ENCODE measurements at places on chromosomes 7 and 10.

- no peak for DNase-seq
Measured at GRCh38 chr7:18558503-18558902, 63.0 kb downstream of the HDAC9 start.

DNA sequence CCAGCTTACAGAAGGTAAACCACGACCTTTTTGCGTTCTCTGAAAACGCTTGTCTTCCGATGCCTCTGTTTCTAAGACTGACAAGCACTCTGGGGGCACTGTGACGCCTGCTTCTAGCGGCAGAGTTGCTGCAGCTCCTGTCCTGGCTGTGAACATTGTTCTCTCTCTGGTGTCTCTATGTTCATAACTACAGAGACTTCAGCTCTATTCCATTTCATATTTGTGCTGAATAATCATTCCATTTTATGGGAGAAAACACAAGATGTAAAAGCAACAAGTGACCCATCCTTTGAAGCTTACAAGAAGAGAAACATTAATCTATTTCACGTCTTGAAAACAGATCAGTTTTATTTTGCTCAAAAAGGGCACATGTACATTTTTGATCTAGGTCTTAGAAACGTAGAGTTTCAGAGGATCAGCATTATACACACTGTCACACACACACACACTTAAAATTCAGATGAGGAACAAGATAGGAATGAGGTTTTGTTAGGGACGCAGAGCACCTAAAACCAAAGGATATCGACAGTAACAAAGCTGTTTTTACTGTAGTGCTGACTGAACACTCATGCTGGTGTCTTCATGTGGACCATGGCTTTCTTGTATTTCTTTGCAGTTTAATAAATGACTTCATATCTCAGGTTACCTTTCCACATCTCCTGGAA, 3.0 kb downstream of the IKZF1 start:
- DNase-seq = no peak

DNA sequence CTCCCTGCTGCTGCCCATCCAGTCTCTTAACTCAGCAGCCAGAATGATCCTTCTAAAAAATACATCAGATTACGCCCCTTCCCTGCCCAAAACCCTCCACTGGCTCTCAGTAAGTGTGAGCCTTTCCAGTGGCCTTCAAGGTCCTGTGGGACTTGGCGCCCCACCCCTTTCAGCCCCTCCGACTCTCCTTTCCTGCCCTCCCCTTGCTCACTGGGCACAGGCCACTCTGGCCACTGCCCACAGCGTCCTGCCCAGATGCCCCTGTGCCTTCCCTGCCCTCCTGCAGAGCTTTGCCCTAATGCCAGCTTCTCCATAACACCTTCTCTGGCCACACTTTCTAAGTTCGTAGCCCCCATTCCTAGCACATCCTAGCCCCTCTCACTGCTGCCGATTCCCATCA, 13.8 kb downstream of the GSDME start:
- no peak for DNase-seq

- DNase-seq = no peak
Measured at GRCh38 chr10:78455811-78456210, 422.1 kb downstream of the RPS24 start.

- DNase-seq = peak; percentile 70
Measured at GRCh38 chr10:6498771-6499170, 81.3 kb downstream of the PRKCQ start.

- no peak for DNase-seq
Measured at GRCh38 chr7:12635830-12636229, 51.6 kb upstream of the ARL4A start.

DNA sequence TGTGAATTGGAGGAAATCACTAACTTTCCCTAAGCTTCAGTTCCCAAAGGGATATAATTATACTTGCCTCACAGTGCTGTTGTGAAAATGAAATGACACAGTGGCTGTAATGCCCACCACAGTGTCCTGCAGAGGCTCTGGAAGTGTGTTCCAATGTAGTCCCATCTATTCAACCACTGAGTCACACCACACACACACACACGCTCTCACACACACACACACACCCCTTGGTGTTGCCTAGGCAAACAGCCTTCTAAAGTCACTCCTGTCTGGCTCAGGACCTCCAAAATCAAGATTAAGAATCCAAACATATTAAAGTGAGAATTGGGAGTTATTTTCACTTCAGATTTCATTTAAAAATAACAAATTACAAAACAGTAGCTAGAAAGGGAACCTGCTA, 73.3 kb downstream of the NRCAM start:
- no peak for DNase-seq

- no peak for DNase-seq
Measured at GRCh38 chr7:28140979-28141378, 39.6 kb downstream of the JAZF1 start.

DNA sequence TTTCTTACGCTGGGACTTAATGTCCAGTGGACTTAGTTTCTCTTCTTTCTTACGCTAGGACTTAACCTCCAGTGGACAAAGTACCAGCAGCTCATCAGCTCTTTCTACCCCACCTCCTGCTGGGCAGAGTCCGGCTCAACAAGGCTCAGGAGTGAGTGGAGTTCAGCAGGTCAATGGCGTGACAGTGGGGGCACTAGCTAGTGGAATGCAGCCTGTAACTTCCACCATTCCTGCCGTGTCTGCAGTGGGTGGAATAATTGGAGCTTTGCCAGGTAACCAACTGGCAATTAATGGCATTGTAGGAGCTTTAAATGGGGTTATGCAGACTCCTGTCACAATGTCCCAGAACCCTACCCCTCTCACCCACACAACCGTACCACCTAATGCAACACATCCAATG, 199.7 kb downstream of the MLLT10 start:
- no peak for DNase-seq

DNA sequence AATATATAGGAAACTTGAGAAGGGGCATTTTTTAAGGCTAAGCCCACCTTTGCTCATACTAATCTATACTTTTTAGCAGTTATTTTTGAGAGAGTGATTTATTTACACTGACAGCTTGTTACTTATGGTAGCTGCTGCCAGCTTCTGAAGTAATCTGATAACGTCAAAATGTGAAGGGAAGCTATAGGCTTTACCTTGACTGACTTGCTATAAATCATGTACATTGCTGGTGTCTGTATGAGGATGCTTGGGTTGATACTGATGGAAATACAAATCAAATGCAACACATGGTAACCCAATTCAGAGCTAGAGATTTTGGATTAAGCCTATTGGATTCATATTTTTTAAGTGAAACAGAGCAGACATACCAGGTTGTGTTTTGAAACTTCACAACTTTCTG, 299.4 kb downstream of the LRMDA start:
- no peak for DNase-seq

GRCh38 chr10:35379226-35380137, 43.2 kb downstream of the CCNY start:
- DNase-seq = no peak

DNA sequence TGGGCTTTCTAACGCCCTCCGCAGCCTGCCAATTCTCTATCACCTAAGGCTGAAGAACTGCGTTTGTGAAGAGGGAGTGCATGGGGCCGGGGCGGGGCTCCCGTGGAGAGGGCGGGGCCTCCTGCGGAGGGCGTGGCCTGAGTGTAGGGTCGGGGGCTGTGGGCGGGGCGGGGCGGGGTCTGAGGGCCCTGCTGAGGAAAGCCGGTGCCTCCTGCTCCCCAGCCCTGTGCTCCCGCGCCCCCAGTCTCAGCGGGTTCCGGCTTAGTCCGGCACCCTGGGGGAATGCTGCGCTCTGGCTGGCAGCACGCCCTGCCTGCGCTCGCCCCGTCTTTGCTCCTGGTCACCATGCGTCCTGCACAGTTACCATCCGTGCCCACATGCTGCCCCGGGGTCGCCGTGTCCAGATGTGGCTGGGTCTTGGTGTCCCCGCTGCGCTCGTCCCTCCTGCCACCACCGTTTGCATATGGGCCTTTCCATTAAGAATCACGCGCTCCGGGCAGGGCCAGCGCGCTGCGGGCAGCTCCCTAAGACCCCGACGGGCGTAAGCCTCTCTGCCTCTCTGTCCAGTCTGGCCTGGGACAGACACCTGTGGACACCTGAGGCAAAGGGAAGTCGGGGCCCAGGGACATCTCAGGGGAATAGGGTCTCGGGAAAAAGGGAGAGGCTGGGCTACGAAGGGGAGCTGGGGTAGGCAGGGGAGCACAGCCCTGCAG, 144.0 kb upstream of the RET start:
- DNase-seq = no peak

GRCh38 chr7:835485-836401, 3.5 kb downstream of the SUN1 start:
- no peak for DNase-seq

DNA sequence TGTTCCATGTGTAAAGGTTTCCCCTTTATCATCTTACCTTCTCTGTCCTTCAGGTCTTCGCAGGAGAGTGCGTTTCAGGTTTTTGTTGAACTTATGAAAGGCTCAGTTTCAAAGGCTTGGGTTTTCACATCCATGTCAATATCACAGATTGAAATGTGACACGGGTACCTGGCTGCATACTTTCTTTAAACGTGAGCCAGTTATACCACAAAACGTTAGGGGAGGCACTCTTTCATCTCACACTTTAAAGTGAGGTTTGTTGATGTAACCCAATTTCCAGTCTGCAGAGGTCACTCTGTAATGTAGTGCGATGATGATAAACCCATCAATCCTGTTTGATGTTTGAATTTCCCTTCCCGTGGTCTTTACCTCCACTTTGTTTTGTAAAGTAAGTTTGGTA, 506.9 kb downstream of the SUGCT start:
- no peak for DNase-seq

- DNase-seq = no peak
Measured at GRCh38 chr7:127632276-127632910, 14.5 kb upstream of the PAX4 start.

DNA sequence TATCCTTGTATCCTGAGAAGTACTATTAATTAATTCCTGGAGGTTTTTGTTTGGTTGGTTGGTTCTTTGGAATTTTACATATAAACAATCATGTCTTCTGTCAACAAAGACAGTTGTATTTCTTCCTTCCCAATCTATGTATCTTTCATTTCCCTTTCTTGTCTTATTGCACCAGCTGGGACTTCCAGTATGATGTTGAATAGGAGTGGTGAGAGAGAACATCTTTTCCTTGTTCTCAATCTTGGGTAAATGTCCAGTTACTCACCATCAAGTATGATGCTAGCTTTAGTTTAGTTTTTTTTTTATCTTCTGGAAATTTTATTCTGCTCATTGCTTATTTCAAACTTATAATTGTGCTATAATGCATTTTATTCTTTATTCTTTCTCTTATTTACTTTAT, 7.4 kb upstream of the PAX4 start:
- DNase-seq = no peak

DNA sequence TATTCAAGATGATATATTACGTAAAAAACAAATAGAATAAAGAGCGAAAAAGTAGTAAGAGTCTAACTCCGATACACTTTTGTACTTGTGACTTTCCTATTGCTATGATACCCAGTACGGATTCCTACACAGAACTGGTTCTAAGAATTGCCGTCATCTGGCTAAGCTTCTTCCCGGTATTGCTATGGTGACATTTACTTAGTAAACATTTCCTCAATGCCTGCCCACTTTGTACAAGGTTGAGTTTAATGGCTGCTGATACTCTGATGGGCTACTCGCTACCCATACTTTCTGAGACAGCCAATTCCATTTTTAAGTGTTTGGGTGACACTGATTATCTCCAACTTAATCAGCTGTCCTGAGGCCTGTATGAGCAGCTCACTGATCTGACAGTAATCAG, 55.6 kb downstream of the OSBPL3 start:
- DNase-seq = no peak

DNA sequence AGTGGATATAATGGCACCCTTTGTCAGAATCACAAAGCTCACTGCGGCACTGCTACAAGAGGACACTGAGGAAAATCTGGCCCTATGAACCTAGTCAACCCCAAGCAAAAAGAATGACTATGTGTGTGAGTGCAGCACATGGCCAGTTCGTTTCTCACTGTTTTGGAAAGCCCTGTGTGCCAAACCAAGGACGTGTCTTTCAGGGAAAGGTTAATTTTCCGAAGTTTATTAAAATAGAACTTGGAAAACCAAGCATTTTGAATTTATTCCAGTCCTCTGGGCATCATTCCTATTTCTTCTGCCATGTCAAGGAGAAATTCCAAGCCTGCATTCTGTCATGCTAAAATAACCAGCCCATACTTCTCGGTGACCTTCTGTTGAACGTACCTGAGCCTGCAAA, 471.8 kb downstream of the PLXDC2 start:
- no peak for DNase-seq

DNA sequence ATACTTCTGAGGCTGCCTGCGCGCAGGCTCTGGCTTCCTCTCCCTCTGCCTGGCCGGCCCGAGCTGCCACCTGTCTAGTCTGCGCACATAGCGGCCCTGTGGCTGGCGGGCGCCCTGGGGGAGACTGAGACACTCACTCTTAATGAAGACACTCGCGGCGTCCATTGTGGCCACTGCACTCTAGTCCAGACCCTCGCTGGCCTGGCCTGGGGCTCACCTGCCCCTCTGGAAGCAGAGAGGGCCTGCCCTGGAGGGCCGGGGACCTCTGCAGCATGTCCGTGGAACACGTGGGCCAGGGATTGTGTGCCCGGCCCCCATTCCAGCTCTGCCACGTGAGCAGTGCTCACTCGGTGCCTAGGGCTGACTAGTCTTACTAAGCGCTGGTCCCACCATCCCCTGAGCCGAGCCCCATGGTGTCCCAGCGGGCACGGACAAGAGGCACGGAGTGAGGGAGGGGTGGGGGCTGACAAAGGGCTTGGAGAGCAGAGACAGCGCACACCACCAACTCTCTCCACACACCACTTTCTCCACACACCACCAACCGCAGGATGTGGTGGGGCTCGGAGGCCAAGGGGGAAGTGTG, 149.3 kb downstream of the ELFN1 start:
- DNase-seq = no peak

DNA sequence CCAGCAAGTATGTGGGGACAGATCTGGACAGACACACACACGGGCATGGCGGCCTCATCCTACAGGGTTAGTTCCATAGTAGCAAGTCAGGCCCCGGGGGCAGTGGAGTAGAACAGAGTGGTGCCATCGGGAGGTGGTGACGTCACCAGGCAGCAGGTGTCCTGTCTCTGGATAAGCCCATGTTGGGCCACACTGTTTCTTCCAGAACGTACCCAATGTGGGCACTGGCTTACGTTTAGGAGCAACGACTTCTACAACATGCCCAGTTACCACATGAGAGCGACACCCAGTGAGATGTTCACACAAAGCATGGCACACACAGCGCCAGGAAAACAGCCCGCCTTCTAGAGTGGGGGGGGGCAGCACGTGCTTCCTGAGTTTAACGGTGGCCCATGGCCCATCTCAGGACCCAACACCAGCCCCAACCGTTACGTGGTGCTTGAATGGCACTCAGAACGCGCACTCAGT, 67.8 kb downstream of the CTBP2 start:
- DNase-seq = no peak

DNA sequence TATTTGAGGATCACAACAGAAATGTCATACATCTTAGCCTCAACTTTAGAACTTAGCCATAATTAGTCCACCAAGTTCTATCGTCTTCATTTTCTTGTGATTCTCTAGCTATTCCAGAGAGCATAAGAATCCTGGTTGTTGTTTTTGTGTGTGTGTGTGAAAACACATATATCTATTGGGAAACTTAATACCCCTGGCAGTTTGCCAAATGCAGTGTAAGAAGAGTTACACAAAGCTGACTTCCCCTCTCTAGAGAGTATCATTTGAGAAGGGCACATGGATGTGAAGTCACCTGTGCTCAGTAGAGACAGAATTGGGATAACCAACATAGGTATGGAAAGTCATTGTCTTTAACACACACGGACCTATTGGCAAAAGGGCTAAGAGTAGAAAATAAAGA, 19.3 kb downstream of the FOXI2 start:
- no peak for DNase-seq

Data from stimulated activated effector memory CD8-positive, alpha-beta T cell treated with anti-CD3 and anti-CD28 coated beads, Interleukin-12 subunit alpha, Interleukin-12 subunit beta, amount 100 ng/mL, for 72 hours (primary cell).